ENCODE measurements at places on chromosomes 12 and 14. TPM values are rescaled to one million over a fixed set of nuclear protein-coding genes. Genes with fewer than 3 reads are reported as not detected.

The TAS2R46 gene
- total RNA-seq, result not detected

The RAD9B gene
- total RNA-seq, result 0.11 TPM

The AKAP5 gene
- 0.46 TPM for total RNA-seq

The KCNA1 gene
- not detected for total RNA-seq

The TAS2R42 gene
- total RNA-seq, result not detected

The TC2N gene
- 0.72 TPM for total RNA-seq

The ZFHX2 gene
- total RNA-seq, result 1.2 TPM

The GCN1 gene
- 60.2 TPM for total RNA-seq

The CDH24 gene
- 5.2 TPM for total RNA-seq

The MANSC1 gene
- 4.3 TPM for total RNA-seq

Measured in A549 treated with RU486 at 1 μM for 4 hours (cell line).